ENCODE measurements at places on chromosomes 7 and 10.
A peak's percentile ranks its signal among the peaks of the same experiment; 100 is the strongest.

GRCh38 chr7:159096736-159097581 is 47.7 kb downstream of the VIPR2 start:
- no peak for DNase-seq

DNA sequence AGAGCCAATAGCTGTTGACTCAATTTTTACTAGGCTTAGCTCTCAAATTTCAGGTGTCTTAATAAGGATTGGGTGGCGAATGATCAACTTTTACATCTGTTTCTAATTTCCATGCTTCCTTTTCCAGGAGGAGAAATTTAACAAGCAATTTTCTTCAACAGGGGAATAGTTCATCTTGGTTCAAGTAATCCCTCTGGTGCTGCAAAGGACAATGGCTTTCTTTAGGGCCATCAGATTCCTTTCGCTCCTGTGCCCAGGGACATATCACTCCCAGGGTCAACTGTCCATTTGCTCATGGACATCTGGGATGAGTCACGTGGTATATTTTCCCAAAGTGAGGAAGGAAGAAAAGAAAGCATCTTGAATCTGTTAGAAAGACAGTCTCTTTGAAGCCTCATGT is 313.3 kb downstream of the FRMD4A start:
- no peak for DNase-seq

DNA sequence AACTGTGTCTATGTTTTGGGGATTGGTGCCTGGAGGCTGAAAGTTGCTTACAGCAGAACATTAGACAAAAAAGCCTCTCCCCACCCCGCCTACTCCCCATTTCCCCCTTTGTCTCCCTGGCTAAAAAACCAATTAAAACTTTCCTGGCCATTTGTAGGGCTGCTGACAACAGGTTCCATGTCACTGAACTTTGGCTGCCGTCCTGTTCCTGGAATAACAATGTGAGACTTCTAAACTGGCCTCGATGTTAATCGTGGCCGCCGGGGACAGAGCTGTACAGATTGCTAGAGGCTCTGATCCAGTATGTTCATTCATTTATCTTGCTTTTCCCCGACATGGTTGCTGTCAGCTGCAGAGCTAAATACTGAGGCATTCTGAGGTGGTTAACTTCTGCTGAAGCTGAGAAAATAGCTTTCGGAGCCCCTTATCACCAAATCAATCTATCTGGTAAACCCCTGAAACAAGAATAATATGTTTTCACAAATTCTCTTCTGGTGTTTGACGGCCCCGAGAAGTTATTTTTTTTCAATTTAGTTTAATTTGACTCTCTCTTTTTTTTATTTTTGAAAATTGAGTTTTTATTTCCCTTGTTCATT is 271.6 kb downstream of the GFRA1 start:
- DNase-seq, result no peak

DNA sequence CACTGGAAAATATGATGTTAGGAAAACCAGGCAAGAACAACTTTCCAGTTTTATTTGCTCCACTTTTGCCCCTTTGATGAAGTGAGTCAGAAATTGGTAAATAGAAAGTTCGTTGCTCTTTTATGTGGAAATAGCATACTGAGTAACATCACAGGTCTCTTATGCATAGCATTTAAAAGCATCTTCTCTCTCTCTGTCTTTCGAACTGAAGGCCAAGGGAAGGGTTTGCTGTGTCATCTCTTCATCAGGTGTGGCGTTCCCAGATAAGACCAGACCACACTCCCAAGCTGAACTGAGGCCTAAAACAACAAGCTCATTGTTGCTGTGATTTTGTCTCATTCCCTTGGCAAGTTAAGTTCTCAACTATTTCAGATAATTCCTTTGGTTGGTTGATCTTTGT is 131.8 kb upstream of the GRB10 start:
- DNase-seq, result no peak

GRCh38 chr10:110034596-110034995 is 26.8 kb downstream of the ADD3 start:
- no peak for DNase-seq

GRCh38 chr10:5360318-5360915 is 4.3 kb upstream of the UCN3 start:
- no peak for DNase-seq

- peak; percentile 85 for DNase-seq
These were observed 148.9 kb downstream of the PARD3 start for GRCh38 chr10:34666008-34666704.

- no peak for DNase-seq
These were observed 82.8 kb upstream of the ZNF32 start for GRCh38 chr10:43731486-43731885.

GRCh38 chr10:78341953-78342614 is 308.4 kb downstream of the RPS24 start:
- no peak for DNase-seq

DNA sequence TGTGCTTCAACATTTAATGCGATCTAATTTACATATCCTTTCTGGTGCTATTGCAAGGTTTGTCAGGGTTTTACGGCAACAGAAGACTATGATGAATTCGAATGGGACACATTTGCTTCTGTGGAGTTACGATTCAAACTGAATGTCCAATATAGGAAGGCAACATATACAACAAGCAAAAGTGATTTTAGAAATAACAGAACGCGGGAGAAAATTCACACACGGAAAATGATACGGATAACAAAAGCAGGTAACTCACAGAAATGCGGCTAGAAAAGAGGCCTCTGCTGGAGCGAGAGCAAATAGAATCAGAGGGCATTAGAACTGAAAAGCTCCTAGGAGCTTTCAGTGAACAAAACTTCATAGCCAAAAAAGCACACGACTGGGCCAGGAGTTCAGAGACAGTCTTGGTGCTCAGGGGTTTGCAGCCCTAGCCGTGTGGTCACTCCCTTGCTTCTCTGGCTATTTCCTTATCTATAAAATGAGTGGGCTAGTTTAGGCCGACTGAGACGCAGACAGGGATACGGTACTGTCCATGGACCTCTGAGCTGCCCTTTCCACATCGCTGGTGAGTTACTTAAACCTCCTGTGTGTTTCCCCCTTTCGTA is 557 bp upstream of the TAX1BP1 start:
- peak; percentile 45 for DNase-seq

GRCh38 chr10:9222917-9223316 is 1168.4 kb downstream of the GATA3 start:
- no peak for DNase-seq

DNA sequence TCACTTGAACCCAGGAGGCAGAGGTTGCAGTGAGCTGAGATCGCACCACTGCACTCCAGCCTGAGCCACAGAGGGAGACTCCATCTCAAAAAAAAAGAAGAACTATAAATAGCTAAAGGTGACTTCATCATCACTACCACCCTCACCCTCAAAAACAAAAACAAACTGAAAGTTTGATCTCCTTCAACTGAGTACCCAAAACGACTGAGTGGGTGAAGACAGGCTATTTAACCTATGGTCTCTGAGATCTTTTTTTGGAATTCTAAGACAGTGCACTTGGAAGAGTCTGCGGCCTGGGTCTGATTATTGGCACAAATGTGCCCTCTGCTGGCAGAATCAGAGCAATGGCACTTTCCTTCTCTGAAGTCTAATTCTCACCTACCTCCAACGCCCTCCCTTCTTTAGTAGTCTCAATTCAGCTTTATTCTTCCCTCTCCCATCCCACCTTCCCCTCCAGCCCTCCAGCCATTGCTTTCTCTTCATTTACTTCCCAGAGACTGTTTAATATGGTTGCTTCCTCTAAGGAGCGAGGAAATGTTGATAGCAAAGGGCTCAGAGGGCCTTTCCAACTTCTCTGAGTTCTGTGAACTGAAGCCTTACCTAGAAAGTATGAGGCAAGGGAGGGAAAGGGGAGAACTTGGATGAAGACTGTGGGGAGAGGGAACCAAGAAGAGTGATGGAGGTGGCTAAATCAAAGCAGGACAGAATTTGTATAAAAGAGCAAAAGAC is 2.9 kb upstream of the MYOZ1 start:
- DNase-seq, result peak; percentile 54

GRCh38 chr7:7673240-7673550 is 32.6 kb downstream of the UMAD1 start:
- peak; percentile 40 for DNase-seq

GRCh38 chr10:36109399-36110023 is 467.4 kb upstream of the FZD8 start:
- DNase-seq, result no peak

GRCh38 chr7:17599733-17600339 is 301.4 kb downstream of the AHR start:
- DNase-seq, result no peak

DNA sequence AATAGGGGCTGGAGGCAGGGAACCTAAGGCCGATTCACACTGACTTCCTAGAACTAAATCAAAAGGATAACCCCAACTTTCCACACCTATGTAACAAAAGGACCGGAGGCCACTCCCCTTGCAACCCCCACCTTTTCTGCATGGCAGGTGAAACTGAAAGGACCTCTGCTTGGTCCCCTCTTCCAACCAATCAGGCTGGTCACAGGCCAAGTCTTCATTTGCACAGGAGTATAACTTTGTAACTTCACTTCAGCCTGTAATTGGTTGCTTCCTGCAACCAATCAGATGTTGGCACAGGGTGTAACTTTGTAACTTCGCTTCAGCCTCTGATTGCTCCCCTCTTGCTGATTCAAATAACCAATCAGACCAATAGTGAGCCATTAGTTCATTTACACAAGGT is 190.0 kb downstream of the FAM107B start:
- peak; percentile 53 for DNase-seq

- DNase-seq, result no peak
These were observed 79.5 kb upstream of the INSYN2A start for GRCh38 chr10:127275793-127276450.

GRCh38 chr7:152564656-152565250 is 111.2 kb downstream of the XRCC2 start:
- no peak for DNase-seq

All from MM.1S (cell line).